ENCODE measurements at places on chromosomes 2 and 18.

DNA sequence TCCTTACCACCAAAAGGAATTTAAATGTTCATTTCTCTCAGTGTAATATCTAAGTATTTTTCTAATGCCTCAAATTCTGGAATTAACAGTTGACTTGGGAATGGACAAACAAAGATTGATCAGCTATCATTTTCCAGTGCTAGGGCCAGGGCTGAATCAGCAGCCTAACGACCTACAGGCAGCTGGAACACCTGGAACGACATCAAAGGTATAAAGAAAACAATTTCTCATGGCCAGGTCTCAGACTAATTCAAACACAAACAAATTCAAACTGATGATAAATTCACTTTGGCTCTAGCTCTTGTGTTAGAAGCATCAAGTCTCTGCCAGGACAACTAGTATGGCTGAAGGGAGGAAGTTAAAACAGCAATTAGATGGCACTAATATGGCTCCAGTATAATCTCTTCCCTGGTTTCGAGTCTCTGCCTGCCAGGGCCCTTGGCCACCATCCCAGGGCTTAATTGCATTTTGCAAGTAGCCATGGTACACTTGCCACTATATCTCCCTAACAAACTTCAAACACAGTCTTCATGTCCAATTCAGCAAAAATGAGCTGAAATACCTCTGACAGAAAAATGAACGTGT is 70.2 kb upstream of the FSHR start:
- no peak for DNase-seq

GRCh38 chr2:64651590-64651989 is 2.1 kb downstream of the SERTAD2 start:
- DNase-seq = no peak

GRCh38 chr2:109649736-109650695 is 35.9 kb downstream of the SOWAHC start:
- no peak for DNase-seq

DNA sequence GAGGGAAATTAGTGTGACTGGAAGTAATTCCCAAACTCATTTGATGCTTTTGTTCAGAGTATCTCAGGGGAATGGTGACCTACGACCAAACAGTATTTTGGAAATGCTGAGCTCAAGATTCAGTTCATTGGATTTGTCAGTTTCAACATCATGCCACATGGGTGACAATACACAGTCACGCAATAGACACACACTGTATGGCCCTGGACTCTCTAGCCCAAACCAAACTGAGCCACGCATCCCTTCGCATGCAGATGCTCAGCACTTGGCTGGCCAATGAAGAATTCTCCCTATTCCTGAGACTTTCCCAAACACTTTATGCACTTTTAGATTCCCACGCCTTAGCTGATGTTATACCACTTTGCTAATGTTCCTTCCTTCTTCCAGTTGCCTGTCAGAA is 10.0 kb downstream of the PDE1A start:
- no peak for DNase-seq

DNA sequence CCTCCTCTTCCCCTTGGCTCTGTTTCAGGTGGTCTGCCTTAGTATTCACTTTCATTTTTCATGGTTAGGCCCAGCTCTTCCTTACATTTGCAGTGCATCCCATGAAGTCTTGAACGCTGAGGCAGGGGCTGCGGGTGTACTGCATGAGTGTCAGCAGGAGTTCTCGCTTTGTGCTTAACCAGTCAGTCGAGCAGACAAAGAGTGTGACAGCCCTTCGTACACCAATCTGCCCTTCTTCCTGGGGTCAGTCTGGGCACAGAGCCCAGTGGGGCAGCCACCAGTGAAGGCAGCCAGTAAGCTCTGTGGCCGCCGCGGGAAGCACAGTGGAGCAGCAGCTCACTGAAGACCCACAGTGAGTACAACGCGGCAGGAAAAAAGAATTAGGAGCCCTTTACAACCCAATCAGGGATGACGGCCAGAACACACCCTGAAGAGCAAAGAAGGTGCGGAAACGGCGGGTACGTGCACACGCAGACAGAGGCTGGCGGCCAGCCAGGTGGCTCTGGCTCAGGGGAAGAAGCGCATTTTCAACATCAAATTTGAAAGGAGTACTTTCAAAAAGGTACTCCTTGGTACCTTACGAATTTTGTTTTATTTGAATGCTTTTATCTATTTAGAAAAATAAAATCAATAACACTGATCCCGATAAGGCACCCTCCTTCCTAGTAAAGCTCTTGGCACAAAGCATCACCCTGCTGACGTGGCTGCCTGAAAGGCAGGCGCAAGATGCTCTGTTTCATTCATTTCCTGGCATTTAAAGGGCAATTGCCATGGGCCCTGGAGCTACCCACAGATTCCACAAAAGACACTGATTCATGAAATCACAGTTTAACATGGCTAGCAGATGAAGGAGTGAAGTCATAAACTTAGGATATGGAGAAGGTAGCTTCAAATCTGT is 47.0 kb upstream of the SEMA4C start:
- DNase-seq = no peak

DNA sequence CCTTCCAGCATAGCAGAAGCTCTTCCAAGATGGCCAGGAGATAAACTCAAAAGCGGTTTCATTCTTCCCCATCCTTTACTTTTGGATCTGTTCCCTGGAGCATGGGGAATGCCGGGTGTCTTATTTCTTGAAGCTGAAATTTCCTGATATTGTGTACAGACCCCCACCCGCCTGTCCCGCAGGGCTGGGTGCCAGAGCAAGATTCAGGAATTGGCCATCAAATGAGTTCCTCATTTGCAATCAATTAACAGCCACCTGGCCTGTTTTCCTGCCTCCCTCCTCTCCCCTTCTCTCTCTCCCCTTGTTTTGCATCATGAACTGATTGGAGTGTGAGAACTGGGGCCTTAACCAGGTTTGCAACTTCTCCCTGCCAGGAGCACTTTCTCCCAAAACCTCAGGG is 202.1 kb downstream of the SH3RF3 start:
- DNase-seq = peak; percentile 68

DNA sequence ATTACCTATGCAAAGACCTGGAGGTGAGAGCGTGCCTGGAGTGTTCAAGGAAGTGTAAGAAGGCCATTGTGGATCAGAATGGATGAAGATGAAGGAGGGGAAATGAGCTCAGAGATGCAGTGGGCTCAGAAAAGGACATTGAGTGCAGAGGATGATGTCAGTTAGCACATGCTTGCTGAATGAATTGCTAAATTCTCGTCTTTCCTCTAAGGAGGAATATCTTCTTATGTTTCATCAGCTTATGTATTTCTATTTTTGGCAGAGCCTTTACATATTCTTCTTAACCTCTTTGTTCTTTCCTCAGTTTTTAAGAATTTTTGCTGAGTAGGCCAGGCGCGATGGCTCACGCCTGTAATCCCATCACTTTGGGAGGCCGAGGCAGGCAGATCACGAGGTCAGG is 30.9 kb downstream of the FAM171B start:
- DNase-seq = no peak

GRCh38 chr18:9716780-9717563 is 8.9 kb downstream of the RAB31 start:
- no peak for DNase-seq

DNA sequence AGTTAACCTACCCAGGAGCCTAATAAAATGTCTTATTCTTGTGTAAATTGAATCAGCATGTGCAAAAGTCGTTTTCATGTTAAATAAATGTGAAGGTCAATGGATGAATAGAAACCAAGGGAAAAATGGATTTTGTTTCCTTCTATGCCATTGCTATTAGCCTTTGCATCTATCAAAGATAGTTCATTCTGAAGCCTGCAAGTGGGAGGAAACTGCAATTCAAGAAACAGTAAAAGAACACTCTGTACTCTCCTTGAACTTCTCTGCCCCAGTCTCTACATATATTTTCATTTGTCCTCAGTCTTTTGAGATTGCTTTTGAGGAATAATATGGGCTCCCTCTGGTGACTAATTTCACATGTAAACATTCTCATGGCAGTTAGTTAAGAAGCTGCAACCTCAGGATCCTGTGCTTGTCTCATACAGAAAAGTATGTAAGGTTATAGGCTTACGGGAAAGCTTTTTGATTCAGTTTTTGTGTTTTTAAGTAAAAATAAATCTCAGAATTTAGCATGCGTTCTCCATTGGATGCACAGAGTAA is 1590.0 kb upstream of the LRRTM1 start:
- DNase-seq = peak; percentile 57

- DNase-seq = no peak
Observed at GRCh38 chr2:105377871-105378270, 21.0 kb downstream of the FHL2 start.

- DNase-seq = peak; percentile 69
Observed at GRCh38 chr2:3780477-3781402, 77.4 kb downstream of the DCDC2C start.

GRCh38 chr2:176622792-176623191 is 353.6 kb downstream of the MTX2 start:
- DNase-seq = no peak

GRCh38 chr2:107136733-107137132 is 250.8 kb upstream of the ST6GAL2 start:
- no peak for DNase-seq

GRCh38 chr2:20565623-20566236 is 85.2 kb downstream of the HS1BP3 start:
- no peak for DNase-seq

DNA sequence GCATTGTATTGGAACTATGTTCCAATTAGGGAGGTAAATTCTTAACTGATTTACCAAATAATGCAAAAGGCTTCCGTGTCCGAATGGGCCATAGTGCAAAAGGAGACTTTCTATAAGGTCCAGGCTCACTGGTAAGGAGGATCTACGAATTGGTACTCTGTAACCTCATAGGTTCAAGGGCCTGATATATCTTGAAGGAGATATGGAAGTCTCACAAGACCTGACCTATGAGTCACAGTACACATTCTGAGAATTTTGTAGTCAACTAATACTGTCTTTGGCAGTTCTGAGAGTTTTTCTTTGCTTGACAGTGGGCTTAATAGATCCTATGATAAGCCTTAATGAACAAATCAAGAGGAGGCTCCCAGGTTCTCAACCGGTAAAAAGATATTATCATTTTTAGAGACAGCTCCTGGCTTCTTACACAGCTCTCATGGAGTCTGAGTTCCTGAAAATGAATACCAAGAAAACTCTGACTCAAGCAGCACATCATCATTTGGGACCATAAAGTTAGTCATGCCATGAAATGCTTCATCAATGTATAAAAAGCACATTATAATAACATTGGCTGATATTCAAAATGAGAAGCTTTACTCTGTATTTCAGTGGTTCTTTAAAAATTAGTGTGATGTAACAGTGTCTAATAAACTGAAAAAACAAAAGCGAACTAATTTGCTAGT is 1275.2 kb upstream of the CRIM1 start:
- no peak for DNase-seq

DNA sequence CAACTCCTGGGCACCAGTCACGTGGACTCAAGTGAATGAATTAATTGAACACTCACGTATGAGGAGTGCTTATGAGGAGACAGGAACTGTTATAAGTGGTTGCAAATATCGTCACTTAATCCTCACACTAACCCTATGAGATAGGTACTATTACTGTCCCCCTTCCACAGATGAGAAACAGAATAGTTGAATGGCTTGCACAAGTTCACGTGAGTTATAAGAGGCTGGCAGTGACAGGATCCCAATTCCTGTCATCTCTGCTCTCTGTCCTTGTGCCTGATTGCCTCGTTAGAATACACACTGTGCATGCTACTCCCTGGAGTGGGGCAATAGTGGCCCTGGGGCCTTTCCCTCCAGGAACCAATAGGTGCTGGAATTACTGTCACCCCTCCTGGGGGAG is 253.5 kb downstream of the DYSF start:
- no peak for DNase-seq

DNA sequence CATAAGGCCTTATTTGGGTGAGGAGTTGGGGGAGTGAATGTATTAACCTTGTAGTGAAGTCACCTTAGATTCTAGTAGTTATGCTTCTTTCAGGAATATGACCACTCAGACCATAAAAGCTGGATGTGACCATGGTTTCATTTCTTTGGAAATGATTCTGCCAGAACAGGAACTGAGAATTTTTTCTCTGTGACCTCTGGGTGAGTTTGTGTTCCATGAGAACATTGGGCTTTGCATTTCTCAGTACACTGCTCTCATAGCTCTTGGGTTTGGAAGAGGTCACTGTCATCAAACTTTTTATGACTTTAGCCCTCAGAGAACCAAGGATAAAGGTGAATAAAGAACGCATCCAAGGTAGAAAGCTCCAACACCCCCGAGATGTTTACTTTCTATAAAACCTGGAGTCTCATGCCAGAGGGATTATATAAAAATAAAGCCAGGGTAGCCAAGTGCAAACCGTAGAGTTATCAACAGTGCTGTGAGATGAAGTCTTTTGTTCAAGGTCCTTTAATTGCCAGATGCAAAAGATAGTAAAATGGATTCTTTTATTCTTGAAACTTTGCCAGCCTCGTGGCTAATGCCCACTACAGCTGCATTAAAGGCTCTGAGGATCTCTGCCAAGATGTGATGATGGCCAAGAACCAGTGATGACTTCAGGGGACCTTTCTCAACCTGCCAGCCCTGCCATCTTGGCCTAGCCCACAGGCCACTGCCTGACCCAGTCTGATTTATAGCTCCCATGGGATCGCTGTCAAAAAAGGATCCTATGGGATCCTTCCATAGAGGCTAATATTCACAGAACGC is 27.8 kb upstream of the MAT2A start:
- no peak for DNase-seq

- DNase-seq = no peak
Observed at GRCh38 chr2:11810237-11810977, 64.0 kb downstream of the LPIN1 start.

- no peak for DNase-seq
Observed at GRCh38 chr2:227183657-227184367, 19.4 kb downstream of the COL4A3 start.

DNA sequence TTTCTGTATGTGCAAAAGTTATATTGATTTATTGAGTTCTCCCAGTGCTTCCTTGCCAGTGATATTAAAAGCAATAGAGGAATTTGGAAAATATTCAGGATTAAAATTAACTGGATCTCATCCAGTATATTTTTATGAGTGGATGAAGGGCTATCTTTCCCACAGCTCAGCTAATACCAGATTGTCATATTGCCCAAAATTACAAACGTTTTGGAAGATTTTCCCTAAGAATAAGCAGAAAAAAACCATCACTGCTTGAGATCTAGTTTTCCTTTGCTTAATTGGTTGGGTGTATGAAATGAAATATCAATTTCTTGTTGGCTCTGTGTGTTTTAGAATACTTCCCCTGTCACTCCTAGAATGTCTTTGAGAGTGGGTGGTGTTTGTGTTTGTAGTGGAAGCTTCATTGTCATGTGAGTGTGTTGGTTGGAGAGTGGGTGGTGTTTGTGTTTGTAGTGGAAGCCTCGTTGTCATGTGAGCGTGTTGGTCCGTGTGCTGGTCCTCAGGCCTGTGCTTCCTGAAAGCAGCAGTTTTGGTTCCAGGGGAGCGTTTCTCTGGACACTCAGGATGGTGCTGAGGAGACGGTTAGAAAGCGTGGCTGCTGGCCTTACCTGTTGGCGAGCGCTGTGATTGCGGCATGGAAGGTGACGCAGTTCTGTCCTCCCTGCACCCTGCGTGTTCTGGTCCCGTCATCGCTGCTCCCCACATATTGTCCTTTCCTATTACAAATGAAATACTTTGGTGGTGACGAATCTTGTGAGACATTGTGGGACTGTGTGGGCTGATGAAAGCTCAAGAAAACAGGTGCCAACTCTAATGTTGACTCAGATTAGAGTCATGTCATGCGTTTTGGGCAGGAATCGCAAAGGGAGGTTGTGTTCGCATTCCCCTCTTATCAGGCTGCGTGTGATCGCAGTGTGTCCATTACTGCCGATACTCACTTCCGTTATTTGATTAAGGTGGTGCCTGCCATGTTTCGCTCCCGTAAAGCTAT is 12.4 kb downstream of the ASB1 start:
- no peak for DNase-seq

GRCh38 chr2:39408351-39409136 is 28.5 kb downstream of the MAP4K3 start:
- no peak for DNase-seq

All from common myeloid progenitor, CD34-positive (primary cell).